Fibroblast of villous mesenchyme (primary cell): ENCODE measurements at places on chromosomes 12 and 14.

DNA sequence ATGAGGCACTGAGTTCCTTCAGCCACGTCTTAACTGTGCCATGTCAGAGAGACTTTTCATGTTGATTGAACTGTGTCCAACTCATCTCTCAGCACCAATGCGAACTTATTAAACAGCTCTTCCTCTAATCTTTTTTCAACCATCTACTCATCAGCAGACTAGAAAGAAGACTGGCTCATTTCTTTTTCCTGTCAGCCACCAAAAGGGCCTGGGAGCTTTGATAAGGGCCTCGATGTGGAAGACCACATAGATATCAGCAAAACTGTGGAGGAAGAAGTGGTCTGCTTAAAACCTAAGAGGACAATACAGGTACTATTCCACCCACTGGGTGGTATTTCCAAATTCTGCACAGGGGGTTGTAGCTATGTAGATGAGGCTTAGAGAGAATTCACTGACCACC is 3.6 kb upstream of the PLXNC1 start:
- DNase-seq = no peak

GRCh38 chr14:34059925-34060650 is 109.2 kb upstream of the EGLN3 start:
- peak; percentile 65 for DNase-seq

DNA sequence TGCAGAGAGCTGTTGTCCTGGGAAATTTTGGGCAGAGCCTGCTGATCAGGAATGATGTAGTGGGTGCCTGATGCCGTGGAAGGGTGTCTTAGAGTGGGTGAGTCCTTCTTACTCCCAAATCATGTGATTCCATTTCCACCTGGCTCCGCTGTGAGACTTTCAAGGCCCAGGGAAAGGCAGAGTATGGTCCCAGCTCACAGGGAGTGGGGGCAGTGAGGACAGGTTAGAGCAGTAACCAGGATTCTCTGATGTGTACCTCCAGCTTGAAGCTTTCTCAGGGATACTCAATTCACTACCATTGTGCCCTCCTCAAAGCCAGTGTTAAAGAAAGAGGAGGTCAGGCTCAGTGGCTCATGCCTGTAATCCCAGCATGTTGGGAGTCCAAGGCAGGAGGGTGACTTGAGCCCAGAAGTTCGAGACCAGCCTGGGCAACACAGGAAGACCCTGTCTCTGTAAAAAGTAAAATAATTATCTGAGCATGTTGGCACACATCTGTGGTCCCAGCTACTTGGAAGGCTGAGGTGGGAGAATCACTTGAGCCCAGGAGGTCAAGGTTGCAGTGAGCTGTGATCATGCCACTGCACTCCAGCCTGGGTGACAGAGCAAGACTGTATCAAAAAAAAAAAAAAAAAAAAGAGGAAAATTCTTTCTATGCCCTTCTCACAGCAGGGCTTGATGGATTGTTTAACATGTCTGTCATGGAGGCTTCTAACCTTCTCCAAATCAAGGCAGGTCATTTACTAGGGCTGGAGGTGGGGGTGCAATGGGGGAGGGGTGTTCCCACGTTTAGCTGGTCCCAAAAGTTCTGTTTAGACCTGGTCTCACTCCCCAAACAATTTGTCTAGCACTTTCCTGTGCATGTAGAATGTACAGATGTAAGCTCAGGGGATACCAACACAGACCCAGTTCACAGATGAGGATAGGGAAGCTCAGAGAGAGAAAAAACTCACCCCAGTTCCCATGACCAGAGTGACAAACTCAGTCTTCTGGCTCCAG is 12.5 kb upstream of the IQSEC3 start:
- DNase-seq = no peak

DNA sequence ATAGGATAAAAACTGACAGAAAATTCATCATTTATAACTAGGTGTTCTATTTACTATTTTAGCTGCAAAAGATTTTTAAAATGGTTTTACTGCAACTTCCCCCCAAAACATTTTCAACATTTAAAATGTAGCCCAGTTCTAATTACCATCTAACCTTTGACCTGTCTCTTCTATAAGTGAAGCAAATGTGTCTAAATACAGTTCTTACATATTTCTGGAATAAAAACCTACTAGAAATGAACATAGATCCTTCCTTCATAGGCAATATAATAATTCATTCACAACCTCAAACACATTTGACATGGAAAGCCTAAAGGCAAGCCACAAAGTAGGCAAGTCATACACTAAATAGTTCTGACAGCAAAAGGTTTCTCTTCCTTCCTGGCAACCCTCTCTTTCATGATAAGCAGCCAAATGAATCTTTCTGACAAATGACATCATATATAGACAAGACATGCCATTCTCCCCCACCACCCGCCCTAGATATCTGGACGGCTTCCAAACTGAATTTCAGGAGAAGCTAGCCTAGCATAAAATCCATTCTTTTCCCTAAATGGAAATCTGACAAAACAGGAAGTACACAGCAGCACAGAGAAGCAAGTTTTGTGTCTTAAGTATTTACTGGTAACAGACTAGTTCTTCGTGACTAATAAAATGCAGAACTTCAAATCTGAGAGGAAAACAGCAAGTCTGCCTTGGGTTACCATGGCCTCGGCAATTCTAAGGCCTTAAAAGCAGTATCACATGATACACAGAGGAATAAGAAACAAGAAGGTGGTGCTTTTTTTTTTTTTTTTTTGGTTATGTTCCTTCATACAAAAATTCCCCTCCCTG is 17.2 kb upstream of the ARID4A start:
- DNase-seq = peak; percentile 89

GRCh38 chr12:123762715-123763052 is 583 bp downstream of the DNAH10 start:
- no peak for DNase-seq

- DNase-seq = peak; percentile 47
Measured at GRCh38 chr12:92556637-92557421, 146.0 kb upstream of the PLEKHG7 start.

GRCh38 chr12:116018282-116018681 is 259.2 kb downstream of the MED13L start:
- DNase-seq = no peak

GRCh38 chr14:71261206-71261605 is 353.9 kb downstream of the PCNX1 start:
- DNase-seq = no peak

DNA sequence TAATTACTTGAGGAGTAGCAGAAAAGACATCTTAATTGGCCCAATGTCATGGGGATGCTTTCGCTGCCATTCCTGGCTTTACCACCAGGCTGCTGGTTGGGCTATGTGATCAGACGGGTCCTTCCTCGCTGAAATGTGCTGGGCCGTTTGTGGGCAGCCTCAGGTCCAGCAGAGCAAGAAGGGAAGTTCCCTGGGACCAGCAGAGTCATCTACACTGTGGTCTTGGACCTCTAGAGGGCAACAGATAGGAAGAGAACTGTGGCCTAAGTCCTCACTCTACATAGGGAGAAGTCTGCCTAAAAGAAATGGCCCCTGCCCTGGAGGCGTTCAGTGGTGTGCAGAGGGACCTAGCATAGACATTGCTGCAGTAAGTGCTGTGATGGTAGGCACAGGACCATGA is 10.9 kb downstream of the EVL start:
- DNase-seq = peak; percentile 51
